NCI-H1417 treated with DMSO at 0.1 percent for 48 hours (cell line): ENCODE measurements at places on chromosomes 7 and 10.

DNA sequence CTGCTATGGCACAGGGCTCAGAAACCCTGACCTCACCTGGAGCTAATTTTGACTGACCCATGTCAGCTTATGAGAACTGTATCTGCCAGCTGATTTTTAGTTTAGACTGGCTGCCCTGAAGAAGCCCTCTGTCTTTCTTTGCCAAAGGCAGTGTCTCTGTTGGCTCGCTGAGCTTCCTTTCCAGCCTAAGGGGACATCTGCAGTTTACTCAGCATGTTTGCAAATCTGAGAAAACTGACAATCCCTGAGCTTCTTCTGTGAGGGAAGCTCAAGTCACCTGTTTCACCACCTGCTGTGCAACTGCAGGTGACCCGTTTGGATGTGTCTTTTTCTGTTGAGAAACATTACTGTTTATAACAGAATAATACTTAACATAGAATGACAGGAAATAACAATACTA is 46.0 kb downstream of the PRKAR2B start:
- no peak for DNase-seq

- peak; percentile 19 for DNase-seq
These were observed 125.1 kb downstream of the THSD7A start for GRCh38 chr7:11706666-11707605.

DNA sequence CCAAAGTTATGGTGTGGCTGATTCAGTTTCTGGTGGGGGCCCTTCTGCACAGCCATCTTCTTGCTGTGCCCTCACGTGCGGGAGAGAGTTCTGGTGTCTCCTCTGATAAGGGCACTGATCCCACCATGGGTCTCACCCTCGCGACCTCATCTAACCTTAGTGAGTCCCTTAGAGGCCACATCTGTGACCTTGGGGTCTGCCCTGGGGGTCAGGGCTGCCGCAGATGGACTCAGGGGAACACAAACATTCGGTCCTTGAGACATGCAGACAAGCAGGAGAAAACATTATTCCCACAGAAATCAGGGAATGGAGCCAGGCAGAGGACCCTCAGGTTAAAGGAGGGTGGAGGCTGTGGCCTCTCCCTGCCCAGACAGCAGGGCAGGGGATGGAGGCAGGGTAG is 177.9 kb downstream of the DNAJB6 start:
- DNase-seq, result no peak

GRCh38 chr7:47153576-47153975 is 428.3 kb downstream of the TNS3 start:
- DNase-seq, result peak; percentile 52

GRCh38 chr7:30459591-30460245 is 18.9 kb downstream of the NOD1 start:
- no peak for DNase-seq

DNA sequence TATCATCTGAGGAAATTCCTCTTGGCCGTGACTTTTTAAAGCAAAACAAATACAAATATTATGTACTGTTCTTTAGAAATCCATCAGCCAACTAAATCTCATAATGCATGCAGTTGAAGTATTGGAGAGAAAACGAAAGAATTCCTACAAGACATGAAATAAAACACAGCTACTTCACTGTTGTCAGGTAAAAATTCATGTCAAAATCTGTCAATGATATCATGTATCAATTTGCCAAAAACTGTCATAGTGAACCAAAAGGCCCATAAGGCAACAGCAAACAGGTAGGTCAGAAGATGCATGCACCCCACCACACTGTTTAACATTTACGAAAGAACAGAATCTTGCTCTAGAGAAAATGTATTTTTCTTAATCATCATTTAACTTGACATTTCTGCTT is 2.3 kb downstream of the GPR22 start:
- DNase-seq, result no peak

- no peak for DNase-seq
These were observed 13.3 kb downstream of the ZNF804B start for GRCh38 chr7:88772776-88773175.

GRCh38 chr10:117353684-117354083 is 21.6 kb downstream of the PDZD8 start:
- DNase-seq, result no peak

DNA sequence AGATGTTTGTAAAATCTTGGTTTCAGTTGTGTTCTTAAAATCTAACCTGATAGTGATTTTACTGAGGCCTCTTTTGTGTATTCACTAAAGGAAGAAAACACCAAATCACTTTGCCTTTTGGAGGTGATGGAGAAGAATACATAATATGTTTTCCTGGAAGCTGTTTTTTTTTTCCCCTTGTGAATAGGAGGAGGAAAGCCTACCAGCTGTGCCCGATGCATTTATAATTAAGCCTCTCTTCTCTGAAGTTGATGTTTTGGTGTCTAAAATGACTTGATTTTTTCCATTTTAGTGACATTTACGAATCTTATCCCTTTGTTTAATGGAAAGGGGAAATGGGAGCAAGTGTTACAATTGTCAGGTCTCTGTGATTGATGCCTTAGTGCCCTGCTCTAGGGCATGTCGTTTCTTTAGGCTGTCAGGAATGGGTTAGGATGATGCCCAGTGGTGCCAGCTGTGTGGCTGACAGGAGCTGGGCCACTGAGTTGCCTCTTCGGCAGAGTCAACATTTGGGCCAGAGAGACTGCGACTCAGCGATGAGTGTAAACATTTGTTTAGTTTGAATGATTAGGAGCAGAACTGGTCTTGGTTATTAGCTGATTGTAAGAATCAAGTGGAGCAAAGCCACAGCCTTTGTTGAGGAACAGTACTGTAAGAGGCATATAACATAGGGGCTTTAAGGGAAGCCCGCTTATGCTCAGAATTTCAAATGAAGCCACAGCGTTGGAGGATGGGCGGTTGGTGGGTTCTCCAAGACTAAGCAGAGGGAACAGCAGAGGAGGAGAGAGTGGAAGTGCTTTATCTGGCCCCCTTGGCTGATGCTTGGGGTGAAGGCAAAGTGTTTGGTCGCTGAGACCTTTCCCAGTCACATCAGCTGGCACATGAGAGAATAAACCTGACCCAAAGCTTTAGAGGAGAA is 81.6 kb downstream of the CDK14 start:
- no peak for DNase-seq

DNA sequence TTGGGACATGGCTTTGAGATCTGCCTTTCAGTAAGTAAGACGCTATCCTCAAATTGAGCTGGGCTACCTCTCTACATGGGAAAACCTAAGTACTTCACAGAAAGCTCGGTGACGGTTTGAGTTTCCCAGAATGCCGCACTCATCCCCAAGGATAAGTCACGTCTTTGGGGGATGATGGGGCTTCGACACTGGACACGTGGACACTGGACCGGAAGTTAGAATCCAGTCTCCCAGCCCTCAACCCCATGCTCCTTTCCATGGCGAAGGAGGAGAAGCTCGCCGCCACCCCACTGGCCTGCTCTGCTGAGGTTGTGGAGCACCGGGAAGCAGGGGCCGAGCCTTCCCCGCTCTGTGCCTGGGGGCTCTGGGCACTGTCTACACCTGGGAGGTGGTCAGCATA is 27.5 kb downstream of the PTPRE start:
- DNase-seq, result no peak

DNA sequence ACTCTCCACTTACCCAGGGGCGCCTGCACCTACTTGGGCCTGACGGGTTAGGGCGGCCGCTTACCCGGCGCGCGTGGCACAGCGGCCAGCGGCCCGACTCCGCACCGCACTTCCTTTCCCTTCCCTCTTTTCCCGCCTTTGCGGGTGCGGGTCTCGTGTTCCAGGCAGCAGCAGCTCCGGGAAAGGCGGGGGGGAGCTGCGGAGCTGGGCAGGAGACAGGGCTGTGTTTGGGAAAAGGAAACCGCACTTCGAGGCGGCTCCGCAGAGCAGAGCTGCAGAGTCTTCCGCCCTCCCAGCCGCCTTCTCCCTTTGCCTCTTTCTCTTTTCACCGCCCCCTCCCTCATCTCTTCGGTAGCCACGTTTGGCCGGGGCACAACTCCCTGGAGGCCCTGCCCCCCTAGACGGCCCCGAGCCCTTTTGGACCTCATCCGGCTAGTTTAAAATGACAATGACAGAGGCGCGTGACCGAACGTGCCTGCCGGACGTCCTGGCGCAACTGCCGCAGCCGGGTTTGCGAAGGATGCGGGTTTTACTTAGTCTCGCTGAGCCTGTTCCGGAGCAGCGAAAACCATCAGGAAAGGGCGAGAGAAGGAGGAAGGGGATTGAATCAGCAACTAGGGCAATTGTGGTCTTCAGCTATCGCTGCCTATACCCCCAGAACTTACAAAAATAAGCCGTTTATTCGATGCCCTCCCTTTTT is 7.9 kb upstream of the PAX2 start:
- no peak for DNase-seq

DNA sequence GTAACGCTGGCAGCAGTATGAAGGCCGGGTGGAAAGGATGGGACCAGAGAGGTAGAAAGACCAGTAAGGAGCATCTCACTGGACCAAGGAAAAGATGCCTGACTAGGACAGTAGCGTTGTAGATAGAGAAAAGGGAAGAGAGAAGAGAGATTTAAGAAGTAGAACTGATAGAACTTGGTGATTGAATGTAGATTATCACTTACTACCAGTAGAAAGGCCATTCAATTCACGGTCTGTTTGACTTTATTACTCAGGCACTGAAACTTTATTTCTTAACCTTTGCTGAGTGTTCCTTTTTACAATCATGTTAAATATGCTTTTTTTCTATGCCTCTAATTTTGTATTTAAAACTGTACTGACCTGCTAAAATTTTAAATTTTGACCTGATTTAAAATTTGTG is 12.2 kb downstream of the MCU start:
- DNase-seq, result no peak

- no peak for DNase-seq
These were observed 104.6 kb downstream of the SORCS1 start for GRCh38 chr10:107059872-107060271.

- no peak for DNase-seq
These were observed 17.0 kb upstream of the PCBD1 start for GRCh38 chr10:70905071-70906021.

DNA sequence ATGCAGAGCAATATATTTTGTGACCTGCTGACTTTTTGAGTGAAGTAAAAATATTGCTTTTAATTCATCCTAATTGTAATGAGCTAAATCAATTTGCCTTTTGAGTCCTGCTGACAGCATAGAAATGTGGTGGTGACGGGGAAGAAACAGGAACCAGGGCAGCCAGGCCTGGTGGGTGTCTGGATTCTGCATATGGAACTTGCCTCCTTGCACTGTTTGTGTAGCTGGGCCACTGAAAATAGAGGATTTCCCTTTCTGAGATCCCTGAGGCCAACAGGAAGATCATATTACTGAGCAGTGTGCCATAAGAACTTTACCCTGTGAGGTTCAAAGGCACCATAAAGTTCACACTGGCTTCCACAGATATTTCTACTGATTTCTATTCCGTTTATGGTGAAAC is 488.4 kb upstream of the AKR1E2 start:
- no peak for DNase-seq

GRCh38 chr7:130868139-130868538 is 134.1 kb upstream of the KLF14 start:
- DNase-seq, result no peak

- no peak for DNase-seq
These were observed 44.5 kb upstream of the ACBD5 start for GRCh38 chr10:27285093-27285492.

DNA sequence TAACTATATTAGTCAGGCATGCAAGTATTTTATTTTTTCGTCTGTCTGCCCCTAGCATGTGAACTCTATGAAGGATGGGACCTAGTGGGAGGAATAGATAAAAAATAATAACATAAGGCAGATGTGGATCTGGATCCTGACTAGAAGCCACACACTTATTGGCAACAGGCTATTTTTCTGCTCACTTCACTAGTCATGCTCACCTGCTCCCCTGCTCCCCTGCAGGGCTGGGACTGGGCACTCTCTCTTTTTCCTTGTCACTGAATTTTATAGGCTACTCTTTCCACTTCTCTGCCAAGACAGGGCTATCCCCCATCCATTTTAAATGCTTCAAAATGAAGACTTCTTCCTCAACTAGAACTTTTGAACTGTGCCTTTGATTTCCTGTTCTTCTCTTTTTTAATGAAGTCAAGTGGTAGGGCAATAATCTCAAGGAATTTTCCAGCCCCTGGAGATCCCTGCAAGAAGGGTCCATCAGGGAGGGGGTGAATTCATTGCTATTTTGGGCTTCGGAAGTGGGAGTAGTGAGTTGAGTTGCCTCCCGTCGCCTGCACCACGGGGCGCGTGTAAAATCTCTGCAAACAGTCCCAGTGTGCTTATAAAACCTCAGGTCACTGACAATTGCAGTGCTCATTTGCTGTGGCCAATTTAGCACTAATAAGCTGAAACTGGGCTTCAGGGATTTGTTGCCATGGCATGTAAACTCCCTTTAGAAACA is 156.7 kb upstream of the NPVF start:
- DNase-seq, result peak; percentile 20

GRCh38 chr7:1323178-1324027 is 90.7 kb downstream of the UNCX start:
- DNase-seq, result no peak

GRCh38 chr10:121787169-121787568 is 140.7 kb downstream of the ATE1 start:
- no peak for DNase-seq

GRCh38 chr7:48781752-48782151 is 142.6 kb upstream of the CDC14C start:
- no peak for DNase-seq

GRCh38 chr10:113933894-113934532 is 79.6 kb downstream of the NHLRC2 start:
- no peak for DNase-seq

DNA sequence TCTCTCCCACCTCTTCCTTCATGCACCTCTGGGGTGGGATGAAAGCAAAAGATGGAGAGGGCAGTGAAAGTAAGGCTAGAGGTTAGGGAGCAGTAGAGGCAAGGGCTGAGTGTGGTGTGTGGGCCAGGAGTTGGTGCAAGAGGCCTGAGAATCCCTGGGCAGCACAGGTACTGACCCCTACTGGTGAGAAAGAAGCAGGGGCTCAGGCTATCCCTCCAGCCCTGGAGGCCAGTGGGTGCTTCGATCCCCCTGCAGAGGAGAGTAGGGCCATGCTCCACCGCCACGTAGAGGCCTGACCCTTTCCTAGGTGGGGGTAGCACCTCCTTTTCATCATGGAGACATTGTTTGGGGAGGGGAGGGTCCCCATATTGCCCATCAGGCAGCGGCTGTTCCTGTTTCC is 9.8 kb downstream of the CDHR1 start:
- no peak for DNase-seq

DNA sequence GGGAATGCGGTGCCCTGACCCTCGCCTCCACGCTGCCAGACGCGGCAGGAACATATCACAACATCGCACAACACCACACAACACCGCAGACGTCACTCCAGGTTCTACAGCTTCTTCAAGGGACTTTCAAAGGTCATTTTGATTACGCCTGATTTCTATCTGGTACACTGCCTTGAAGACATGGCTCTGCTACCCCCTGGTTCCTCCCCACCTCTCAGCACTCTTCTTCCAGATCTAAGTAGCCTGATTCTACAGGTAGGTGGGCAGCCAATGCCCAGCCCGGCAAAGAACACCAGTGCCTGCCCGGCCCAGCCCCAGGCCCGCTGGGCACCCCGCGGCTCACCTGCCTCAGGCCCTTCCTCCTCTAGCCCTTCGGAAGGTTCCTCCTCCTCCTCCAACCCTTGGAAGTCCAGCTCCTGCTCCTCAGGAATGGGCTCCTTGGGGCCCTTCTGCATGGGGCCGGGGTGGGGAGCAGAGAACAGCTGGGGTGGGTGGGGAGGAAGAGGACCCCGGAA is 8.4 kb downstream of the GIGYF1 start:
- DNase-seq, result no peak
